A549 treated with CORT108297 at 1 μM for 4 hours (cell line): ENCODE measurements at places on chromosomes 1 and 21. TPM values are rescaled to one million over a fixed set of nuclear protein-coding genes. Genes with fewer than 3 reads are reported as not detected.

COPA gene
- total RNA-seq: 79.1 to 100 TPM (median 84.0 TPM) in 5 replicates

FAM151A gene
- 0.05 TPM in 1 of 5 replicates, not detected in the others for total RNA-seq

MAP3K21 gene
- 8.6 to 11.8 TPM (median 10.9 TPM) in 5 replicates for total RNA-seq

BATF3 gene
- total RNA-seq: 20.0 to 35.4 TPM (median 33.7 TPM) in 5 replicates

FMO3 gene
- total RNA-seq: not detected in 5 replicates

S100A5 gene
- total RNA-seq: 0.70 to 1.1 TPM (median 0.81 TPM) in 5 replicates

TMEM54 gene
- total RNA-seq: 25.8 to 47.2 TPM (median 45.0 TPM) in 5 replicates

PTPRC gene
- not detected in 5 replicates for total RNA-seq

TSTD1 gene
- total RNA-seq: 0.20 to 0.42 TPM (median 0.29 TPM) in 4 of 5 replicates, not detected in the other

DNM3 gene
- total RNA-seq: 0.44 to 1.1 TPM (median 0.75 TPM) in 5 replicates

TENT5C gene
- 0.05 to 0.13 TPM (median 0.07 TPM) in 5 replicates for total RNA-seq

MRAP gene
- not detected in 5 replicates for total RNA-seq

CD1B gene
- not detected in 5 replicates for total RNA-seq

KCNT2 gene
- total RNA-seq: 0.03 to 0.09 TPM (median 0.07 TPM) in 4 of 5 replicates, not detected in the other

BEND5 gene
- not detected in 5 replicates for total RNA-seq

WLS gene
- total RNA-seq: 17.4 to 24.2 TPM (median 18.8 TPM) in 5 replicates

ADAM30 gene
- total RNA-seq: not detected in 5 replicates

PODN gene
- total RNA-seq: not detected in 5 replicates

DCLRE1B gene
- 8.3 to 9.9 TPM (median 9.5 TPM) in 5 replicates for total RNA-seq

PDE4B gene
- total RNA-seq: 12.8 to 14.5 TPM (median 14.2 TPM) in 5 replicates

CELA2A gene
- total RNA-seq: 0.10 to 0.13 TPM in 2 of 5 replicates, not detected in the others

FCRL5 gene
- total RNA-seq: not detected in 5 replicates
